ENCODE measurements at places on chromosomes 1 and 21.

DNA sequence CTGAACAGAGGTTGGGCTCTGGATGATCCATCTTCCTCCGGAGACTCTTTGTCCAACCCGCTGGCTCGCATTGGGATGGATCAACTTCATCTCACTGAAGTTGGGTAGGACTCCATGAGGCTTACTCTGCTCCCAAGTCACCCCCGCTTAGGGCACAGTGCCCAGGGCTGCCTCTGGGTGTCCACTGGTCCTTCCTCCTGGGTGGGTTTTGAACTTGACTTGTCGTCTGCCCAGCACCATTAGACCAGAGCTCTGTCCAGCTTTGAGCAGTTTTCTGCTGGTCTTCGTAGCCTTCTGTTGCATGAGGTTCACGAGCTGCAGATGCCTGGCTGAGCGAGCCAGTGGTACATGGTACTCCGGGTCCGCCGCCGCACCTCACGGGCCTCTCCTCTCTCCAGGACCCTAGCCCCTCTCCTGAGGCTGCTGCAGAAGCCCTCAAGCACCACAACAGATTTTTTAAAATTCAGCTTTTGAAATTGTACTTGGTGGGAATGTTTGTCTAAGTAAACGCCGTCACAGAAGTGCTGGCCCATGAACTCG, 33.8 kb upstream of the COL6A1 start:
- DNase-seq: no peak

DNA sequence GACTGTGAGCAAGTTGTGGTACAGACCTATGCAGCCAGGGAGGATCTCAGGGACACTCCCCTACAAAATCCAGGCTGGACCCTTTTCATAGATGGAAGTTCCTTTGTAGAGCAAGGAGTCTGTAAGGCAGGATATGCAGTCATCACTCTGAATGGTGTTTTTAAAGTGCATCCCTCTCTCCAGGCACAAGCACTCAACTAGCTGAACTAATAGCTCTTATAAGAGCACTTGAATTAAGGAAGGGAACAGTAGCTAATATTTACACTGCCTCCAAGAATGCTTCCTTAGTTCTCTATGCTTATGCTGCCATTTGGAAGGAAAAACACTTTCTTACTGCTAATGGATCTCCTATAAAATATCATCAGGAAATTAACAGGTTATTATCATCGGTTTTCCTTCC, 27.0 kb upstream of the SMYD3 start:
- DNase-seq: no peak

GRCh38 chr1:229993060-229993459, 74.0 kb upstream of the GALNT2 start:
- no peak for DNase-seq

DNA sequence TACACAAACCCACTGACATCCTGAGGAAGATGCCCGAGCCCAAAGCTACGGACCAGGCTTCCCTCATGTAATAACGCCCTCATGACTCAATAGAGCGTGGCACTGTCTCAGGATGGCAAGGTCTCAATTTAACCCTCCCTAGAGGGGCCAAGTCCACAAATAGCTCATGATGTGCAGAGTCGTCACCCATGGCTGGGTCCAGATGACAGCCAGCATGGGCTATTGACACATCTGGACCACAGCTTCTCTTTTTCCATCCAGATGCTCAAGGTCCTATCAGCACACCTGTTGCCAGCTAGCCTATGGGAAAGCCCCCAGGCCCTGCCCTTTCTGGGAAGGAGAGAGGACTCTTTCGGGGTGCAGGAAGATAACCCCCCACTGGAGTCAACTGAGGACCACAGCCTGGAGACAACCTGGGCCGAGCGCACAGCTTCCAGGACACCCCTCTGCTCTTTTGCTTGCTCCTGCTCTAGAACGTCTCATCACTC, 2.8 kb downstream of the LAPTM5 start:
- DNase-seq: no peak

Data from lower lobe of right lung (tissue), 2 donors.